ENCODE measurements at places on chromosomes 5 and 9.

DNA sequence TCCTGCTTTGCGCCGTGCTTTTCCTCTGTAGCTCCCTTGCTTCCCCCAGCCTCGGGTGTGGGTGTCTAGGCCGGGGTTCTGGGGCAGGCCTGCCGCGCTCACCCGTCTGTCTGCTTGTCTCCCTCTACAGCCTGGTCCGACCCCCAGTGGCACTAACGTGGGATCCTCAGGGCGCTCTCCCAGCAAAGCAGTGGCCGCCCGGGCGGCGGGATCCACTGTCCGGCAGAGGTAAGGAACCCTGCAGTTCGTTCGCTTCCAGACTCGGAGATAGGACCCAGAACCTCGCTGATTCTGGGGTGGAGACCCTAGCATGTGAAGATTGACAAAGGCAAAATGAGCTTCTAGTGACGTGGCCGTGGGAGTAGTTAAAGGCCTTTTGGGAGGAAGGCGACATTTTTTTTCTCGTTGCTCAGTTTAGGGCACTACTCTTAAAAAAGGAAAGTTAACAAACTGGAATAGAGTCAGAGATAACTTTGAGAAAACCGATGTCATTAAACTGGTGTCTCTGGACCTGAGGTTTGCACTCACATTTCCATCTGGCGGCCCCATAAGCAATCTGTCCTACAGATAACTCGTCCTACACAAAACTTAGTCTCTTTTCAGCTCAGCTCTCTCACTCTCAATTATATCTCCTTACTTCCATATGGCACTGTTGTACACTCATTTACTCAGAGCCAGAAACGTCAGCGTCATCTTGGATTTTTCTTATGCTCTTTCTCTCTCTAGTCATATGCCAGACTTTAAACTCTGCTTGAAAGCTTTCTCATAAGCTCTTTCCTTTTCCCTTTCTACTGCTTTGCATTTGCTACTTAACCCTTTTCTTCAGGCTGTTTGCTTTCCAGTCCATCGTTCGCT, 561 bp downstream of the SEC61B start:
- DNase-seq = no peak

- DNase-seq = no peak
Measured at GRCh38 chr5:164048359-164048926, 543.0 kb downstream of the MAT2B start.

DNA sequence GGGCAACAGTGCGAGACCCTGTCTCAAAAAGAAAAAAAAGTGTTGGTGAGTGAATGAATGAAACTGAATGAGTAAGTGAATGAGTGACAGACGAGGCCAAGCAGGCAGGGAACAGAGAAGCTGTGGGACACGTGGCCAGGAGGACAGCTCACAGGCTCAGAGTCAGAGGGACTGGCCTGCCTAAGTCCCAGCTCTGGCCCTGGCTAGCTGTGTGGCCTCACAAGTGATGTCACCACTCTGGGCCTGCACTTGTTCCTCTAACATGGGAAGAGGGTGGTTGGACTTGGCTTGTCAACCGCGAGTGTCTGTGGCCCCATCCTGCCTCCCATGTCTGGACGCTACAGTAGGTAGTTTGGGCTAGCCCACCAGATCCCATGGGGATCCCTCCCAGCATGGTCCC, 4.7 kb upstream of the PLPP7 start:
- no peak for DNase-seq

GRCh38 chr5:171893290-171893886, 107.8 kb downstream of the SMIM23 start:
- DNase-seq = no peak

DNA sequence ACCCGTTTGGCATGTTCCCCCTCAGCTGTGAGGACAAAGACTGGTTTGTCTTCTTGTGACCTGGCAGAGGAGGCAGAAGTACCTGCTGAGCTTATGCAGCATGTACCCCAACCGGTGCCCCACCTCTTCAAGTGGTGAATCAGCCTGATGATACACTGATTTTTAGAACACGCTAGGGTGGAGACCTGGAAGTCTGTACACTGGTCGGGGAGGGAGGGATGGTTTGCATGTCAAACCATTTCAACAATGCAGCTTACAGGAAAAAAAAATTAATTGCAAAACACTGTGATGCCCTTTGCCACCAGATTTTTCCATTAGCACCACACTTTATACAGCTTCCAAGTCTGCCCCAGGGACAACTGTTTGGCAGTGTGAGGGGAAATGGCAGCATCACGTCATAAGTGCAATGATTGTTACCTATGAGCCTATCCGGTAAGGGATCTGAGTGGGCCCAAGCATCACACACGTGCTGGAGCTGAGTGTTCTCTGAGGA, 155.1 kb upstream of the DMRT1 start:
- DNase-seq = no peak

GRCh38 chr5:116068028-116068632, 16.7 kb upstream of the COMMD10 start:
- peak; percentile 74 for DNase-seq
